Activated CD8-positive, alpha-beta memory T cell treated with anti-CD3 and anti-CD28 coated beads for 1 hour (primary cell): ENCODE measurements at places on chromosomes 1 and 21.

- no peak for DNase-seq
Observed at GRCh38 chr1:86489242-86489878, 20.6 kb downstream of the CLCA1 start.

- DNase-seq = no peak
Observed at GRCh38 chr1:205916541-205916940, 26.7 kb downstream of the SLC26A9 start.

DNA sequence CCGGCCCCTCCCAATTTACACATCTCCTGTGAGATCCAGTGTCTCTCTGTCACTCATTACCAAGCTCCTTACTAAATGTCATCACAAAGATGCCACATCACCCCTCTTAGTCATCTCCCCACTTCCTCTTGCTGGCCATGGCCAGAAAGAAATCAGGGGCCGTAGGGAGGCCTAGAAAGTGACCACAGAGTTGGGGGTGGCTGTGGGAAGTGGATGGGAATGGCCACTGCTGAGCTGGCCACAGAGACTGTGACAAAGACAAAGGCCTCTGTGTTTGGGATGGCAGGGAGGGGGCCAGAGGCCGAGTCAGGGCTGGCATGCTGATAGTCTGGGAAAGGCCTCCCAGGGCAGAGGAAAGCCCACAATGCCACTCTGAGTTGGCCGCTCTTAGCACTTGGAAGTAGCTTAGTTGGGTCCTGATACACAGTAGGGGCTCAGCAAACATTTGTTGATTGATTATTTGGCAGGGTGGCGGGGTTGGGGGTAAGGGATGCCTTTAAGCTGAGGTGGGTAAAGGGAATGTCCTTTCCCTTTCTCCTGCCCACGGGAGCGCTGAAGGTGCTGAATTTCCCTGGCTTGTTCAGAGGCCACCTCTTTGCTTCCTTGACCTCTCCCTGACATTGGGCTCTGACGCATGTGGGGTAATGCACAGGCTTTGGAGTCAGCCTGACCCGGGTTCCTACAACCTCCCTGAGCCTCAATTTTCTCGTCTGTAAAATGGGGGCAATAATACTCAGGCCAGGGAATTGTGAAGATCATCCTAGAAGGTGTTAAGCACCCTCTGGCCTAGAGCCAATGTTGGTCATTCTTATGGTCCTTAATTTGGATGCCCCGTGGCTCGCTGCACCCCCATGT is 13.2 kb downstream of the NAV1 start:
- no peak for DNase-seq

DNA sequence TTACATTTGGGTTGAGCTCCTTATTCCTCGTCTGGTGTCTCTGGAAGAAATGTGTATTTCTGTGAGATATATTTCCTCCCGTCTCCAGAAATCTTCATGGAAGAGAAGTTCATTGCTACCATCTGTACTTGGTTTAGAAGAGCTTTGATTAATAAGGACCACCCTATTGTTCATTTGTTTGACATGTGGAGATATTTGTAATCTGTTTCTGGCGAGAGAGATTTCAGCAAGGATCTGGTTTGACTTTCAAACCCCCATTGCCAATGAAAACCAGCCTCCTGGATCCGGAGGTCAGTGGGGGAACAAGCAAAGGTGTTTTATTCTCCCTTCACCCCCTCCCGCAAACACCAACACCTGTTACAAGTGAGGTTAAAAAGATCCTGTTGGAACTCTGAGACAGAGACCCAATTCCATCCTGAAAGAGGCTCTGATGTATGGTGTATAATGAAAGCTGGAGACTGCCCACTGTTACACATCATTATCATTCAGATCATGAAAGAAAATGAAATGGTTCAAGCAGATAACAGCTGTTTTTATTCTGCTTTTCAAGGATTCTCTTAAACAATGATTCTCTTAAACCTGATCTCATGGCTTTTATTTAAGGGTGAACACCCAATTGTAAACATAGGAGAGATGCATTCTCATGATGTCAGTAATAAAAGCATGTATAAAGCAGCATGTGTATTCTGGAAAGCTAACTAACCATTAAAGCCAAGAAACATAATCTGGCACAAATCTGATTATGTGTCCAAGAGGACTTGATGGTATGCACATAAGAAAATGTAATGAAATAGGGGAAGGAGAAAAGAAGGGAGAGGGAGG is 393.5 kb upstream of the ADGRL2 start:
- DNase-seq = no peak

GRCh38 chr1:180566495-180566894 is 7.7 kb downstream of the OVAAL start:
- DNase-seq = no peak

- no peak for DNase-seq
Observed at GRCh38 chr1:54836594-54836993, 35.5 kb upstream of the TTC22 start.

DNA sequence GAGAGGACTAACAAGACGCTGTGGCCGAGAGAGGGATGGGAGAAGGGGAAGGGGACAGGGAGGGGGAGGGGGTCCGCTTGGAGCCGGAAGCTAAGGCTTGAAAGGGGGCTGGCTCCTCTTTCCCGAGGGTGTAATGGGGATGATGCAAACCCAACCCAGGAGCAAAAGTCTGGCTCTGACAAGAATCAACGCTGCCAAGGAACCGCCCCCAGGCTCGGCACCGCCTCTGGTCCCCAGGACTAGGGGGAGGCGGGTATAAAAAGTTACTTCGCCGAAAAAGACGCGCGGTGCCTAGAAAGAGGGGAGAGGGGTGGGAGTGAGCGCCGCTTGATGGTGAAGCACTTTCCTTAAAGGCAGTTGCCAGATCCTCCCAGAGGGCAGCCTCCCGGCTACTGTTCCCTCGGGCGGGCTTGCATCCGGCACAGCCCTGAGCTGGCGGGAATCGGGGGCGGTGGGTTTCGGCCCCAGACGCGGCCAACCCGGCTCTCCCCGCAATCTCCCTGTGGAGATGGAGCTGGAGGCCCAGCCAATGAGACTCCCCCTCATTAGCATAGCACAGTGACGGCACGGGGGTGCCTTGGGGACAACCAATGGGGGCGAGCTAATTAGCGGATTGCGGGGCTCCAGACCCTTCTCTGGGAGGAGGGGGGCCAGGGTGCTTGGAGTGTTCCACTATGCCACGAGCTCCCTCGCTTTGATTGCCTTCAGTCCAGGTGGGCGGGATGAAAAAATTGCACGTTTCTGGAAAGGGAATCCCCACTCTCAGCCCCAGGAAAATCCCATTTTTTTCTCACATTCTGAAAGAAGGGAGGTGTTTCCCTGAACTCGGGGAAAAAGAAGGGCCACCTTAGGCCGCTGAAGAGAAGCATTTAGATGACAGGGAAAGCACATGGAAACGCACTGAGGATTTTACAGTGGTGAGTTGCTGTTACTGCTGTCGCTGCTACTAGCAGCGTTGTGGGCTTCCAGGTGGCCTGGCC is at the start of gene KCNT2:
TSS of gene KCNT2 (minus strand) at position 51 of the 980 bp plus-strand sequence. CDS start 131 bp downstream, outside the sequence.
- DNase-seq = no peak

GRCh38 chr1:99648107-99648506 is 2.2 kb downstream of the PALMD start:
- no peak for DNase-seq

- no peak for DNase-seq
Observed at GRCh38 chr1:116793357-116793935, 39.2 kb downstream of the CD2 start.

DNA sequence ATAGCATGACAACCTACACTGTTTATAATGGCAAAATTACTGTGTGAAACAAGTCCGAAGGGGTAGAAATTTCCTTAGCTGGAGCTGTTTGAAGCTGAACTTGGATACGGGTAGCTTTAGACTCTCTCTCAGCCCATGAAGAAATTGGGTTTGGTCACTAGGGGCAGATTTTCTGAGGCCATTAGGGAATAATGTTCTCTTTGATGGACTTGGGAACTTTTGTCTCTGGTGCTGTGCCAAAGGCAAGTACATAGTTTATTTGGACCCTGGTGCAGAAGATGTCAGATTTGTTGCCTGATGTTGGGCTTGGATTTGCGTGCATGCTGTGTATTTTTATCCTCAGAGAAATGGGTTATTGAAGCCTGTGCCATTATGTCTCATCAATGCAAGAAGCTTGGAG is 109.6 kb downstream of the VPS13D start:
- DNase-seq = no peak

DNA sequence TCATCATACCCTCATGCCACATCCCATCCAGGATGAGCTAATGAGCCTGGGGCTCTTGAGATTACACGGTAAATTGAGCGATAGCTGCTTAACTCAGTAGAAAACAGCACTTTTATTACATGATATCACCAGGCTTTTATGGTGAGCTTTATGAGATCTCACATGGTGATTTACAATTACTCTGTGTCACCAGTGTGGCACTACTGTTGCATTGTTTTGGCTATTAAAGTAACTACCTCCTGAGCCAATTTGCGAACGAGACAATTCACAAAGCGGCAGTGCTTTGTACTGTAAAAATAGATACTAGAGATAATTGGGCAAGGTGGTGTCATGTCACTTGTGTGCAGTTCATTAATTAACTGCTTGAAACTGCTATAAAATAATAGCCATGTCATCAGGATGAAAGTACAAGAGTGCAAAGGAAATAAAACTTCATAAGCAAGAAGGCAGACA is 767.7 kb upstream of the ADGRL2 start:
- DNase-seq = no peak

GRCh38 chr1:235999259-235999925 is 65.5 kb downstream of the NID1 start:
- peak; percentile 39 for DNase-seq

- no peak for DNase-seq
Observed at GRCh38 chr1:86551305-86551704, 4.4 kb downstream of the CLCA4 start.

DNA sequence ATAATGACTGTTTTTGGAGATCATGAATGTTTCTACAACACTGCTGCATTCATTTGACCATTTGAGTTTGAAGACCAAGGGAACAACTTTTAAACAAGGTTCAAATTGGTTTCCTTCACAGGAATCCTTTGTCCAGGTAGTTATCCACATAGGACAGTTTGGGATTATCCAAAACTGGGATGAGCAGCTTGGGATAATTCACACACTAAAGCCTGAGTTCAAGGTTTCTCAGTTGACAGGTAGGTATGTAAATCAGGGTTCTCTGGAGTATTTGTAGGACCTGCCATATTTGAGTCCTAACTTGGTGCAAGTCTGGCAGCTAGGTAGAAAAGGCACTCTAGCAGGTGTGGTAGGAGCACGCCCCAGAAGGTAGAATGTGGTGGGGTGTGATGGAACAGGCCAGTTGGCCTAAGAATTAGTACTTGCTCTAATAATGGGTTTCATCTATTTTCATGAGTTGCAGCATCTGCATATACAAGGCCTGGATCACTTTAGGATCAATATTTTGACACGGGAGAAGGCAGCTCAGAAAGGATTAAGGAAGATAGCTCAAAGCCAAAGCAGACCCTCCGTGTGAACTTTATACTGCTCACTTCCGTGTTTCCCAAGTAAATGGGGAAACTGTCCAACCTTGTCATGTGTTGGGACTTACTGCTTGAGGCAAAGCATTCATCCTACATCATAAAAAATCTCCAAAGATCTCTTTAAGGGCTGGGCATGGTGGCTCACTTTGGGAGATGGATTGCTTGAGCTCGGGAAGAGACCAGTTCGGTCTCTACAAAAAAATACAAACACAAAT is 14.1 kb upstream of the RAB42 start:
- DNase-seq = no peak

DNA sequence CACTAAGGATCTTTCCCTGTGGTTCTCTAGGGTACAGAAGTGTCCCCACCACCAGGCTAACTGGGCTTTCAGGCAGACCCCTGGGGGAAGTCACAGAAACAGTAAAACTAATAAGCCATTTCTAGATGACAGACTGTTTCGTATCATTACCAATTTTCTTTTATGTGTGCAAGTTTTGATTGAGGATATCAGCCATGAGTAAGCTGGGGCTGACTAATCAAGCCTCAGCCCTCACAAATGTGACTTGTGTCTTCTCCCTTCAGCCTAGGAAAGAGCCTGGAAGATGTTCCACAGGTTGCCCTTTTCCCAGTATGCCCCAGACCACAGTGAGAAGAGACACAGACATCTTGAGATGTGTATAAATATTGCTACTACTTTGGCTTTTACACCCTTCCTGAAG is 10.5 kb downstream of the PTGFRN start:
- DNase-seq = no peak

- no peak for DNase-seq
Observed at GRCh38 chr1:168112673-168113305, 23.9 kb downstream of the GPR161 start.

GRCh38 chr21:16310176-16310575 is 580.4 kb downstream of the USP25 start:
- DNase-seq = no peak

DNA sequence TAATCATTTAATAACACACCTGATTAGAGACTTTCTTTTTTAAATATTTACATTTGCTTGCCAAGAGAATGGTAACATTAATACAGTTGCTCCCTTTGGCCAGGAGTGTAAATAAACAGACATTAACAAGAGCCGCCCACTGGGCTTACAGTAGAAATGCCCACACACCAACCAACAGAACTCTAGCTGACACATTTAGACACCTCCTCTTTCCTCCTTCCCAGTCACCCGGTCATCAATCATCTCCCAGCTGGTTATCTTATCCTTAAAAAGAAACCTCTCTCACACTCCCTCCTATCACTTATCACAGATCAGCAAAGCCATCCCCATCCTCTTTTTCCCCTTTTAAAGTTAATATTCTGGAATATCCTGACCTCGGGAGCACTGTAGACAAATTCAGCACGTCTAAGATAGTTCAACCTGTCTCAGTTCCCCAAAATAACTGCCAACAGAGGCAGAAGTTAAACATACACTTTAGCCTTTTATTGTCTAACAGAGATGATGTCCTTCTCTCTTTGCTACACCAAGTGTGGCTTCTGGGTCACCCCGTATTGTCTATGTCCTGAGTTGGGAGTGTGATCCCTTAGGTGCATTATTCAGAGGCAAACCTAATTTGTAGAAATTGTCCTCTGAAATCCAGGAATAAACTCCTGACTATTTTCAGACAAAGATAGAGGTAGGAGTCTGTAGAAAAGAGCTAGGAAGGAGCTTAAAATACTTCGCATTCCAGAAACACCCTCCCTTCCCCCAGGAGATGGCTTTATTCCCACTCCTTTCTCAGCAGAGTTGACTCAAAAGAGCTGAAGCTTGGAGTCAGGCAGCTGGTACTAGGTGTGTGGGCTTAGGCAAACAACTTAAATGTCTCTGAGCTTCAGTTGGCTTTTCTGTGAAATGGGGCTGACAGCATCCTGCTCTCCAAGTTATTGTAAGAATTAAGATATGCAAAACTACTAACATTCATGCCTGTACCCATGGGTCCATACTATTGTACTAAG is 8.8 kb downstream of the MYCL start:
- DNase-seq = no peak
